Natural killer cell (primary cell): ENCODE measurements at places on chromosomes 12 and 14.

GRCh38 chr12:91857813-91858542 is 287.7 kb downstream of the BTG1 start:
- H3K4me1 ChIP-seq = no peaks in the 10 kb centered on the region
- H3K27me3 ChIP-seq = no peaks in the 10 kb centered on the region
- H3K36me3 ChIP-seq = no peaks in the 10 kb centered on the region
- H3K27ac ChIP-seq = no peak overlapping the region

DNA sequence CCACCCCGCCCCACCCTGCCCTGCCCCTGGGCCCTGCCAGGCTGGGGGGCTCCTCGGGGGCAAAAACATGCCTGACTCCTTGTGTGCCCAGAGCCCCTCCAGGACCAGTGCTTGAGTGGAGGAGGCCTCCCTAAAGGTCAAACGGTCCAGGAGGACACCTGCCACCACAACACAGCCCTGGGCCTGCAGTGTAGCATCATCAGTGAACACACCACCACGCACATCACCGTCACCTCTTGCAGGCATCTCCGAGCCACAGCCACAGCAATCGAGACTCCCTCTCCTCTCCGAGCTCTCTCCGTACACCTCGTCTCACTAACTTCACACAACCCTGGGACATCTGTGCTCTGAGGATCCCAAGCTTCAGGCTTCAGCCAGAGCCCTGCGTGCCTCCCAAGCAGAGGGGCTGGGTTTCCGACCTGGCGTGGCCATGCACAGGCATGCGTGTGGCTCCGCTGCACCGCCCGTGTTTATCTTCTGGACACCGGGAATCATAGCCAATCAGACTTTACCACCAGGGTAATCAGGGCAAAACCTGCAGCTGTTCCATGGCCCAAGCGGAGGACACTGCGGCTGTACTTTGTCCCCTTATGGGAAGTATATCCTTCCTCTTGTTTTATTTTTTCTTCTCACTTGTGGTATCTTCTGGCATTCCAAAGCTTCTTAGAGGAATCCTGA is 6.2 kb upstream of the DIO3 start:
- H3K27ac ChIP-seq = no peak overlapping the region
- no peak overlapping the region for H3K4me3 ChIP-seq
- no peak for DNase-seq
- H3K36me3 ChIP-seq = no peaks in the 10 kb centered on the region

DNA sequence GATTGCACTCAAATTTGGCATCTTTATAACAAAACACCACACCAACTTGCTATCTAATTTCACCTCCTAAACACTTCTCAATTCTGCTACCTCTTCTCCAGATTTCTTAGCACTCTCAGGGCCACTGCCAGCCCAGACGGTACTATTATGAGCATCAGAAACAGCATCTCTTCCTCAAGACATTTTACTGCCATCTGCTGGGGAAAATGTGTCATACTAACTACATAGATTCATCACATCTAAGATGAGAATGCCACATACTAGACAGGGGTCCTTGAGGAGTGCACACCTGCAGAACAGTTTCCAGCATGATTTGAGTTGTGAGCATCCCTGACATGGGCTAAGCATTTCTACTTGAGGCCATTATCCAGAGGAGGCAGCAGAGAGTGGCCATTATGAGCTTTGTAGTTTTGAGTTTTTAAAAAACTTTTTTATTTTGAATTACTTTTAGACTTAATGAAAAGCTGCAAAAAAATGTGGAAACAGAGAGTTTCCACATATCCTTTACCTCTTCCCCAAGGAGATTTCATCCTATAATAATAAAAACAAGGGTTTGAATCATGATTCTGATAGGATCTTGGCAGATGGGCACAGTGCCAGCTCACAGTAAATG is 15.1 kb upstream of the GRIP1 start:
- no peak overlapping the region for H3K27ac ChIP-seq
- H3K4me1 ChIP-seq = peaks cover 3% of the 10 kb centered on the region
- no peaks in the 10 kb centered on the region for H3K27me3 ChIP-seq
- H3K36me3 ChIP-seq = no peaks in the 10 kb centered on the region
- no peak for DNase-seq

DNA sequence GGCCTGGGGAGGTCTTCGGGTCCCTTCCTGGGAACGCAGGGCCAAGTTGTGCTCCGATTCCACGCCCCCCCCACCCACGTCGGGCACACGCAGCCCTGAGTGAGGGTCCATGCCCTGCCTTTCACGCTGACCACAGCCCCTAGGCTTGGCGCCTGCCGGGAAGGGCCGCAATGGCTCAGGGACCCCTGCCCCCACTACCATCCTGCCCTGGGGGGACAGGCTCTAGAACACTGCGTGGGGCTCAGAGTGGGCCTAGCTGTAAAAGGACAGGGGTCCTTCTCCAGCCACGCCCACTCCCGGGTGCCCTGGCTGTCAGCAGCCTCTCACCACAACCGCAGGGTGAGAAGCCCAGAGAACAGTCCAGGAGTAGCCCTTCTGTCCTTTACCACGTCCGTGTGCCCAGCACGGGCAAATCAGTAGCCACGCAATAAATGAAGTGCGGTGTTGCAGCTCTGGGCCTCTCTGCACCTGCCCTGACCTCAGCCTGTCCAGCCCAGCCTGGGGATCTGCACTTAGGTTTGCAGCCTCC is 9.4 kb upstream of the GPR68 start:
- H3K27ac ChIP-seq = peak overlapping the region; percentile 90
- no peaks in the 10 kb centered on the region for H3K36me3 ChIP-seq
- peak overlapping the region; percentile 48 for H3K4me3 ChIP-seq
- no peaks in the 10 kb centered on the region for H3K27me3 ChIP-seq
